ENCODE measurements at places on chromosomes 12 and 14. TPM values are rescaled to one million over a fixed set of nuclear protein-coding genes. Genes with fewer than 3 reads are reported as not detected.
A peak's percentile ranks its signal among the peaks of the same experiment; 100 is the strongest.

DNA sequence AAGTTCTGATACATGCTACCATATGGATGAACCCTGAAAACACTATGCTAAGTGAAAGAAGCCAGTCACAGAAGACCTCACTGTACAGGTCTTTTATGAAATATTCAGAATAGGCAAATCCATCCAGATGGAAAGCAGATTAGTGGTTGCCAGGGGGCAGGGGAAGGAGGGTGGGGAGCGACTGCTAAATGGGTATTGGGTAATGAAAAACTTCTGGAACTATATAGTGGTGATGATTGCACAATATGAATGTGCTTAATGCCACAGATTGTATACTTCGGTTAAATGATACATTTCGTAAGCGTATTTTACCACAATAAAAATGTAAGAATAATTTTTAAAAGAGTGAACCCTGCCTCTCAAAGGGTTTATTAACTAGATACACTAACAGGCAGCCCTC is 11.8 kb upstream of the KSR2 start:
- DNase-seq: no peak

COPZ1 gene
- 108 TPM for total RNA-seq

DNA sequence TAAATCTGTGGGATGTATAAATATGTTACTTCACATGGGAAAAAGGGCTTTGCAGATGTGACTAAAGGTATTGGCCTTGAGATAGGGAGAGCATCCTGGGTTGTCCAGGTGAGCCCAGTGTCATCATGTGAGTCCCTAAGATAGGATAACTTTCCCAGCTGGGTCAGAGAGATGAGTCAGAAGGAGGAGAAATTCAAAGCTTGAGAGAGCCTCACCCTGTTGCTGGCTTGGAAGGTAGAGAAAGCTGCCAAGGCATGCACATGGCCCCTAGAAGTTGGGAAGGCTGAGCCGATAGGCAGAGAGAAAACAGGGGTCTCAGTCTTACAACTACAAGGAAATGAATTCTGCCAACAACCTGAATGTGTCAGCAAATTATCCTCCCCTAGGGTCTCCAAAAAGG is 213.0 kb downstream of the ADGRD1 start:
- DNase-seq: no peak

TSPAN19 gene
- total RNA-seq: not detected

- DNase-seq: no peak
Observed at GRCh38 chr12:108668542-108668941, 34.8 kb upstream of the SELPLG start.

DNA sequence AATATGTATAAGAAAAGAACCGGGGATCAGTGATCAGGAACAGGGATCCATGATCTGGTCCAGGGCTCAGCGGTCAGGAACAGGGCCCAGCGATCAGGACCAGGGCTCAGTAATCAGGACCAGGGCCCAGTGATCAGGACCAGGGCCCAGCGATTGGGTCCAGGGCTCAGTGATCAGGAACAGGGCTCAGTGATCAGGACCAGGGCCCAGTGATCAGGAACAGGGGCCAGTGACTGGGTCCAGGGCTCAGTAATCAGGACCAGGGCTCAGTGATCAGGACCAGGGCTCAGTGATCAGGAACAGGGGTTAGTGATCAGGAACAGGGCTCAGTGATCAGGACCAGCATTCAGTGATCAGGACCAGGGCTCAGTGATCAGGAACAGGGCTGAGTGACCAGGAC is 56.3 kb downstream of the TMEM121 start:
- DNase-seq: no peak

GALNT8 gene
- total RNA-seq: 1.2 TPM

DNA sequence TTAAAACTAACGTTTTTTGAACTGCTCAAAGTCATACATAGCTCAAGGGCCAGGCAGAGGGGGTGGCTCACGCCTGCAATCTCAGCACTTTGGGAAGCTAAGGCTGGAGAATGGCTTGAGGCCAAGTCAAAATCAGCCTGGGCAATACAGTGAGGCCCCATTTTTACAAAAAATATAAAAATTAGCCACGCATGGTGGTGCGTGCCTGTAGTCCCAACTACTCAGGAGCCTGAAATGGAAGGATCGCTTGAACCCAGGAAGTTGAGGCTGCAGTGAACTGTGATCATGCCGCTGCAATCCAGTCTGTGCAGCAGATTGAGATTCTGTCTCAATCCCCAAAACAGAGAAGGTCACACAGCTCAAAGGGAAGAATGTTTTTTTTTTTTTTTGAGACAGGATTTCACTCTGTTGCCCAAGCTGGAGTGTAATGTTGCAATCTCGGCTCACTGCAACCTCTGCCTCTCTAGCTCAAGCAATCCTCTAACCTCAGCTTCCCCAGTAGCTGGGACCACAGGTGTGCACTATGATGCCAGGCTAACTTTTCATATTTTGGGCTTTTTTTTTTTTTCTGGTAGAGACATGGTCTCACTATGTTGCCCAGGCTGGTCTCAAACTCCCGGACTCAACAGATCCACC is 2.9 kb downstream of the RBM23 start:
- no peak for DNase-seq

CIROP gene
- total RNA-seq: not detected

NPFF gene
- not detected for total RNA-seq

- no peak for DNase-seq
Observed at GRCh38 chr14:105281371-105282097, 19.3 kb downstream of the BRF1 start.

DNA sequence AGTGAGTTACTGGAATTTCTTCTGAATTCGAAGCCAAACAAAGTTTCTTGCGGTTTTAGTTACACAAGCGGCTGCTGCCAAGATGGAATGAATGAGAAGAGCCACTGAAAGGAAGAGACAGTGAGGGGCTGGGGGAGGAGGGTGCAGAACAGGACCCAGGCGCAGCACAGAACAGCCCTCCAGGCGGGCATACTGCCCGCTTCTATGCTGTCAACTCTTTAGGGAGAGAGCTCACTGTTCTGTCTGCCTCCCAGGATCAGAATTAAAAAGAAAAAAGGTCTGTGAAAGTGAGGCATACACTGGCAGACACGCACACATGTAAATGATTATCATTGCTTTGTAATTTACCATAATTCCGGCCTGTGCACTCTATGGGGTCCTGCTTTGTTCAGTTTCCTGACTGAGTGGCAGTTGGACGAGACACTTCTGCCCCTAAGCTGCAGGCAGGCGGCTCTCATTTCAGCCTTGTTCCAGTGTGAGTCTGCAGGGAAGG is 231.6 kb downstream of the CACNA1C start:
- DNase-seq: no peak

GRCh38 chr14:49164074-49164473 is 422.1 kb downstream of the RPS29 start:
- DNase-seq: no peak

- DNase-seq: no peak
Observed at GRCh38 chr12:32108787-32109186, 2.1 kb downstream of the BICD1 start.

DNA sequence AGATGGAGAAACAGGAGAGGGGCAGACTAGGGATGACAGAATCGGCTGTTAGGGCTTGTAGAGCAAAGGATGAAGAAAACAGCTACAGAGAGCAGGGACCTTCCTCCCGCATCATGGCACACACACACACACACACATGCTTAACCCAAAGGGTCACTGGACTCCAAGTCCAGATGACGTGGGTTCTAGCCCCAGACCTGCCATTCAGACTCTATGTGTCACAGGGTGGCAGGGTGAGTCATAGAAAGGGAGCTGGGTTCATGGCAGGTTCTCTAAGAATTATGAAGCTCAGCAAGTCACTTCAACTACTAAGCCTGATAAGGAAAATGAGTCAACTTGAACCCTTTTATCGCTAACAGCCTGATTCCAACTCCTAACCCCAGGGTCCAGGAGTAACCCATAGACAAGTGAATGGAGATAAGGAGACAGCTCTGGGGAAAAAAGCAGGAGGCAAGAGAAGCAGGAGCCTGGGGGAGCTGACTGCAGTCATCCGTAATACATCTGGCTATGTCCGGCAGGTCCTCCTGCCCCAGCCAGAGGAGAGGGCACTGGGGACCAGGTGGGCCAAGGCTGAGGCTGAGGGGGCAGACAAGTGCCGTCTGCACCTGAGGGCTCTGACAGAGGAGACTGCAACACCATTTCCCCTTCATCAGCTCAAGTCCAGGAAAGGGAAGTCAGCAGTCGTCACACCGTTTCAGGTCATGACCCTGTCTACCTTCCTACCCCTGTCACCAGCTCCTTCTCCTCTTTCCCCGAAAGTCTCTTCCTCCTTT is 3.6 kb upstream of the TNFRSF1A start:
- DNase-seq: no peak

GRCh38 chr12:105986779-105987684 is 151.7 kb downstream of the NUAK1 start:
- no peak for DNase-seq

DNA sequence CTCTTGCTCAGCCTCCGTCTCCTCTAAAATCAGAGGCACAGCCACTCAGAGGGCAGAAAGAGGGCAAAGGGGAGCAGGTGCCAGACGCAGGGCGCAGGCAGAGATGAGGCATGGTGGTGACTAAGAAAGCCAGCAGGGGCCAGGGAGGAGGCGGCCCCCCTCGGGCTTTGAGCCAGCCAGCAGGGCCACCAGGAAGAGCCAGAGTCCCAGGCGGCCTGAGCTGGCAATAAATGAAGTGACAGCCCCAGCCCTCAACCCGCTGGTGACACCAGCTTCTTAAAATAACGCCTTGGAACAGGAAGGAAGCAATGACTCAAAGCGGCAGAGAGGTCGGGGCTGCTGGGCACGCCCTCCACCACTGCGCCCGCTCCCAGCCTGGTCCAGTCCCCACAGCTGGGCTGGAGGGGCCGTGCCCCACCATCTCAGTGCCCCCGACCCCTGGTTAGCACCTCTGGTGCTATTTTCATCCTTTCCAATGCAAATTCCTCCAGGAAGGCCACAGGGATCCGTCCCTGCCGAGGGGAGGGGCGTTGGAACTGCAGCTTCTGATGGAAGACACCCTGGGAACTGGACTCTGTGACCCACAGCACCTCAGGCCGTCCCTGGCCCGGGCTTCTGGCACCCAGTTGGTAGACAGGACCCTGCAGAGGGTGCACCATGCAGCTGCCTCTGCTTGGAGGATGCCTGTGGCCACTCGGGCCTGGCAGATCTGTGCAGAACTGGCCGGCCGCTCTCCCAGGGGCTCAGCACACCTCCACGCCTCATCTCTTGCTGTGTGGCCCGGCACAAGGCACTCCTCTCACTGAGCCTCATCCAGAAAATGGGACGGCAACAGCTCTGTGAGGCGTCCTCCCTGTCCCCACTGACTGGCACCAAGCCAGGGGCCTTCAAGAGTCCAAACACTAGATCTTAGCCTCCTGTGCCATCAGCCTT is 113.7 kb downstream of the NCOR2 start:
- DNase-seq: peak; percentile 76

CEBPE gene
- total RNA-seq: not detected

PPP1R1A gene
- total RNA-seq: not detected

DNA sequence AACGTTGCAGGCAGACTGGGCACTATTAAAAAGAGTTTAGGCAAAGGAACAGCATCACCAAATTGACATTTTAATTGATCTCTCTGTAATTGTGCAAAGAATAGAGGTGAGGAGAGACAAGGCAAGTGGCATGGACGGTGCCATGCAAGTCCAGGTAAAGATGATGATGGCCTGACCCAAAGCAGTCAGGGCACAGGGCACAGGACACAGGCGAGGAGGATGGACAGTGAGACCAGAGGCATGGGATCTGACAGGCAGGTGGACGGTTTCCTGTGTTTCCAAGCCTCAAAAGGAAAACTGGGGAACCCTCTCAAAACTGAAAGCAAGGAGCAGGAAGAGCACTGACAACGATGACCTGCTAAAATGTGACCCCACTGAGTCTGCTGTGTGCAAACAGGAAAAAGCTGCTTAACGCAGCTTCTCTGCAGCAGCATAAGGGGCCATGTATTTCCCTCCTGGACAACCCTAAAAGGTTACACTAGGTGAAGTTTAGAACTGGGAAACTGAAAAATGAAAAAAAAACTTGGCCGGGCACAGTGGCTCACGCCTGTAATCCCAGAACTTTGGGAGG is 50.9 kb downstream of the CLIP1 start:
- no peak for DNase-seq

DNA sequence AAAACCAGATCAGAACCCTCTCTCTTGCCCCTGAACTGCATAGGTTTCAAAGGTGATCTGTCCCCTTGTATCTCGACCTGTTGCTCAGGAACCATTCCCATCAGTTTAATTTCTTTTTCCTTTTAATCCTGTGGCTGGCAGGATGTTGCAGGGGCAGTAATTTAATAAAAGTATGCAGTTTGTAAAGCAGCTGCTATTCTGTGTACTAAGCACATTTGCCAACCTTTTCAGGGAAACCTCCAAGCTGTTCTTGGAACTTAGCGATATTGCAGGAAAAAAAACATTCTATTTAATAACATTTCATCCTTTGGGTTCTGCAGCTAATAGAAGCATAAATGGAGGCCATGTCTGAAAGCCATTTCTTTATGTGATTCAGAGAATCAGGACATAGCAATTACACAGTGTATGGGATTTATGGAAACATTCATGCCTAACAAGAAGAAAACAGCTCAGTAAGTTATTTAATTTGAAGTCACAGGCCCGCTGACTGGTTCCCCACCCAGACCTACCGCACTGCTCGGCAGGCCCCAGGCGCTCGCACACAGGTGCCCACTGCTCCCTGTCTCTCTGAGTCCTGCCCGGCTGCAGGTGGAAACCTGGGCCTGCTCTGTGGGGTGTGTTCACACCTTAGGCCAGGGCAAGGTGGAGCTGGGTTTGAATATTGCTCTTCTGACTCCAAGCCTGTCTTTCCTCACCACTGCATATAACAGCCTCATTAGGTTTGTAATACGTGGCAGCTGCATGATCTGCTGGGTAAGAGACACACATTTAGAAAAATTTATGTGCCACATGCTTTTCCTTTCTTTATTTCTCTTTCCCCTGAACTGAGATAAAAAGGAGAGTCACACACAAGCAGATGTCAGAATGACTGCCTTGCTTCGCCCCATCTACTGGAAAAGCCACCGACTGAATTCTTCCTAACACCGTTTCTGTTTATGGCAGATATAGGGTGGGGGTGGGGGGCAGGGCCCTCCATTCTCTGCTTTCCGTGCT is 119.7 kb downstream of the SLC25A47 start:
- DNase-seq: no peak

DNA sequence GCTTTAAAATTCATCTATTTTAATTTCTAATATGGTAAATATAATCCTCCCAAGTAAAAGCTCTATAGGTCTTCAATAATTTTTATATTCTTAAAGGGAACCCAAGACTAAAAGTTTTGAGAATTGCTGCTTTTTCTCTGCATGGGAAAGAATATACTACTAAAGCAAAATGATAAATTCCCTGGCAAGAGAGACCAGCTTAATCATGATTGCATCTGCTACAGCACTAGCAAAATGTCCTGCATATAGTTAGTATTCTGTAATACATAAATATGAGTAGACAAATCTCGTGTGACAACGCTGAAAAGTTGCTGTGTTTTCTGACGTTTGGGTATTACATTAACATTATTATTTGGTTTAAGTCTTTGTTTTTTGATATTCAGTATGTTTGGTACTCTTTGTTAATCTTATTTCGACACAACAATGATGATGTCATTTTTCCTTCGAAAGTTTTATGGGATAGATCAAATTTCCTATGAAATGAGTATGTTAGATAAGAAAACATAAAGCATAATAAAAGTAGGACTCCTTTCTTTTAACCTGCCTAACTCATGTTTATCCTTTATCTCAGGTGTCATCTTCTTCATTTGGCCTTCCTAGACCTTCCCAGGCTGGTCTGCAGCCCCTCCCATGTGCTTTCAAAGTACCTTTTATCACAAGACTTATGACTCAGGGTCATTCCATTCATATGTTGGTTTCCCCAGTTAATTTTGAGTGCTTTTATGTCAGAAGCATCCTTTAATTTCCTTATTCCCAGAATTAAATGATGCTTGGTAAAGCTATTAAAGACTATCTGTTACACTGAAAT is 321.9 kb downstream of the RAD51B start:
- no peak for DNase-seq

Data from activated T-helper 2 cell treated with anti-CD3 and anti-CD28 coated beads, Interferon-gamma antibody, Interleukin-2, Interleukin-4, amounts not matched to agents 10 μg/mL and 5 μg/mL and 100 μg/mL, durations not matched to agents 14 hours and 24 hours and 36 hours (primary cell).